ENCODE measurements at places on chromosomes 16 and 17.

DNA sequence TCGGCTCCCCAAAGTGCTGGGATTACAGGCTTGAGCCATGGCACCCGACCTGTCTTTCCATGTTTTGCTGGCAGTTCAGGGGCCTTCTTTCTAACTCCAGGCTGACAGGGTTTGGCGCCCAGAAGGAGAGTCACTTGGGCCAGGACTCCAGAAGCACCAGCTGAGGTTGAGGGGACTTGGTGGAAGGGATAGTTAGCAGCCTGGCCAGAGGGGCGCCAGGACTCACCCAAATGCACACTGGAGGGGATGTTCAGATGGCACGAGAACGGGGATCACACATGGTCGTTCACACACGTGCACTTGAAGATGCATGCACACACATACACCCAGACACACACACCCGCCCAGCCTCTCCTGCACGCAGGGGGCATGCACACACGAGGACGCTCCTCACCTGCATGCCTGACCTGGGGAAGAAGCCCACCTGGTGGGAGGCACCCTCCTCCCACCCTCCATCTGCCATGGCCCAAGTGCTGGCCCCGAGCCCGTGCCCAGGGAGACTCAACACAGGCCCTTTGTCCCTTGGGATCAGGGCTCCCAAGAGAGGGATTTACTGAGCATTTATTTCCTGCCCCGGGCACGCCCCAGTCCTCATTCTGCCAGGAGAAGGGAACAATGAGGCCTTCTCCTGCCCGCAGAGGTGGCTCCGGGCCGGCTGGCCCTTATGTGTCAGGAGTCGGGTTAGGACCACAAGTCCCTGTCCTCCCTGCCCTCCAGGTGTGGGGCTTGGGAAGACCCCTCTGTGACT lies 2.3 kb upstream of the PRSS21 start:
- DNase-seq: no peak

DNA sequence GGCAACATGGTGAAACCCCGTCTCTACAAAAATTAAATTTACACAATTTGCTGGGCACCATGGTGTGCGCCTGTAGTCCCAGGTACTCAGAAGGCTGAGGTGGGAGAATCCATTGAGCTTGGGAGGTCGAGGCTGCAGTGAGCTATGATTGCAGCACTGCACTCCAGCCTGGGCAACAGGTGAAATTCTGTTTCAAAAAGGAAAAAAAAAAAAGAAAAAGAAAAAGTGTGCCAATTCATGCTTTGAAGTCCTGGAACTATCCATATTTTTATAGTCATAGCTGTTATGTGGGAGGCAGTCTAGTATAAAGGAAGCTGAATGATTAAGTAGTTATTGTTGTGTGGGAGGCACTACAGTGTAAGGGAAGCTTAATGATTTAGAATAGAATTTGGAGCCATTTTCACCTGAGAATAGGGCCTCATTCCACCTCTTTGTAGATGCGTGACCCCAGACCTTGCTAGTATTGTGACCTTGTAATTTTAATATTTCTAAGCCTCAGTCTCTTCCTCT lies 31.6 kb downstream of the IQCK start:
- no peak for DNase-seq

DNA sequence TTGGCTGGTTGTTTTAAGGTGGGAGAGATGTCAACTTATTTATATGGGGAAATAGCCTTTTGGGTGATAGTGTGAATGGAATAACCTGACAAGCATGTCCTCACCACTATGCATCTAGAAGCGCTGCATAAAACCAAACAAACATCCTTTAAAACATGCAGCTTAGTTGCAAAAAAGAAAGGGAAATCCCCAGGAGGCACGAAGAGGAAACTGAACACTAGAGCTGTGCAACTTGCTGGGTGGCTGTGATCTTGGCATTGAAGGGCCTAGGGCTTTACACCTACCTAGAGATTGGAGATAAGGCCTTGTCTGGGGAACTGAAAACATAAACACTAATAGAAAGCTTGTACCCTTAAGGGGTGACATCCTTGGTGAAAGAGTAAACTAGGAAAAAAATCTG lies 7.3 kb downstream of the C16orf54 start:
- DNase-seq: no peak

DNA sequence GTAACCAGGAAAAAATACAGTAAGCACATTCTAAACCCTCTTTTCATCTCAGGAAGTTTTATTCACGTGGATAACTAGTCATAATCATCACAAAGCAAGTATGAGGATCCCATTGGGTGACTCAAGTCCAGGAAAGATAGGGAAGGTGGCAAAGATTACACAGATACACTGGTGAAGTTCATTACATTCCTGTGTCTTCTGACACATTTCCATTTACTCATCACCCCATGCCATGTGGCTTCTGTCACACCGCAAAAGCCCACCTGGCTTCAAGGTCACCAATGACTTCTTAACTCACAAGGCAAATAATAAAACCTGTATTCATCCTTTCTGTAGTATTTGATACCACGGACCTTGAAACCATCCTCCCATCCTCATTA lies 17.0 kb downstream of the HS3ST3A1 start:
- no peak for DNase-seq

GRCh38 chr17:74730491-74731346 lies 6.3 kb upstream of the RAB37 start:
- DNase-seq: no peak

DNA sequence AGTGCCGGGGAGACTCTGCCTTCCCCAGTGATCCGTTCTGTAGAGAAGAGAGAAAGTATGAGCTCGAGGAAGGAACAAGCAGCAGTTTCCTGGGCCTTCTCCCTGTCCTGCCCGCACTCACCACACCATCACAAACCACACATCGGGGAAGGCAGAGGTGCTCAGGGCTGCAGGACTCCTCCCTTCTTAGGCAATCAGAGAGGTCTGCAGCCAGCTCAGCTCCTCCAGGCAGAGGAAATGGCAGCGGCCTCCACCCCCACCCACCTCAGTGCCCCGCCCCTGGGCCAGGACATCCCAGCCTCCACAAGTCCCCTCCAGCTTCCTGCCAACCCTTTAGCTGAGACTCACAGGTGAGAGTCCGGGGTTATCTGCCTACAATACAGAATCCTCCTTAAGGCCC lies 2.0 kb downstream of the ZNF319 start:
- DNase-seq: no peak

GRCh38 chr17:22694362-22695227 lies 1002.3 kb downstream of the KCNJ18 start:
- DNase-seq: no peak

- DNase-seq: peak; percentile 81
These were observed 402.7 kb upstream of the TNRC6C start for GRCh38 chr17:77555741-77556291.

- peak; percentile 63 for DNase-seq
These were observed 470 bp downstream of the MLYCD start for GRCh38 chr16:83899272-83899897.

DNA sequence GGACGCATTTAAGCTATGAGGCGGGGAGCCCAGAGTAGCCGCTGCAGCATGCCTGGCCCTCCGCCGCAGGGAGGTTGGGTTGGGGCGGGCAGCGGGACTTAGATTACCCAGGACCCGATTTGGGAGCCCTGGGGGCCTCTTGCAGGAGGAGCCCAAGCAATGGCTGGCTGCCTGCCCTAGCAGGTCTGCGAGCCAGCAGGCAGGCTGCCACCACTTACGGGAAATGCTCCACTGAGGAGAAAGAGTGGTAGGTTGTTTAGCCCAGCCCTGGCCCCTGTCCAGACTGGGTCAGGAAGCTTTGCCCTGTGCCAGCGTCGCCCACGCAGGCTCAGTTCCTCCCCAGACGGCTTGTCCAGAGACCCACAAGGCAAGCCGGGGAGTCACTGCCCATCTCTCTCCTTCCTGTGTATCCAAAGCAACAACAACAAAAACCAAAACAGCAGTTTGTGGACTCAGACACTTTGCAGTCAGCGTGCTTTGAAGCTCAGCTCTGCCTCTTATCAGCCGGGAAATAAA lies 10.3 kb upstream of the TVP23A start:
- DNase-seq: no peak

DNA sequence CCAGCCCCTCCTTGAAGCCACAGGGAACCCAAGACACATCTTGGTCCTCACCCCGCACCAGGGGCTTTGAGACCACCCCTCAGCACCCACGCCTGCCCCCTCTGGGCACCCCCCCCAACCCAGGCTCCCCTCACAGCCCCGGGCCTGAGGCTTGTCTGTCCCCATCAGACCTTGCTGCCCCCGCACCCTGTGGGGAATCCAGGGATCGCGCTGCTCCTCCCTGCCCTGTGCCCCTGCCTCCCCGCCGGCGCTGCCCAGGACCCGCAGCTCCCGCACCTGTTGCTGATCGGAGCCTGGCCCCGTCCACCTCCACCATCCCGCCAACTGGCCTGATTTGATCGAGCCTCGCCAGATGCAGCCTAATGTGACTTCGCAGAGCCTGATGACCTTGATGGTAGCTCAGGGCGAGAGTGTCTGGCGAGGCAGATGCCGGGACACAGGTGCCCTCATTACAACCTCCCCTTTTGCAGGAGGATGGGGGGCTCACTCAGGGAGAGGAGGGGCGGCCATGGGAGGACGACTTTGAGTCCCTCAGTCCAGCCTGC lies 29.0 kb downstream of the SLC25A10 start:
- no peak for DNase-seq

DNA sequence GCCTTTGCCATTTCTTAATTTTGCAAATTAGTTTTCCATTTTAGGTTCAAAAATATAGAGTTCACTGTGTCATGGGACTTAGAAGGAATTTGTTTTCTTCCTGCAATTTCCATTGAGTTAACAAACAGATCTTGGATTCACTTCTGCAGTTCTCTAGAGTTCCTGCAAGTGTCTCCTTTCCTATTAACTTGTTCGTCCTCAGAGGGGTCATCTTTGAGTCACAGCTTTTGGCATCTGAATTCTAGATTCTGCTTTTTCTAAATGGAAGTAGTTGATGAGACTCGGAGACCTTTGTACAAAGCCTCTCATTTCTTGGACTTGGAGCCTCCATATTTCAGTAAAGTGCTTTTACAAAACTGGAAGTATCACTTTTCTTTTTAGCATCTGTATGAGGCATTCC lies 323.3 kb downstream of the BCAS3 start:
- DNase-seq: no peak

DNA sequence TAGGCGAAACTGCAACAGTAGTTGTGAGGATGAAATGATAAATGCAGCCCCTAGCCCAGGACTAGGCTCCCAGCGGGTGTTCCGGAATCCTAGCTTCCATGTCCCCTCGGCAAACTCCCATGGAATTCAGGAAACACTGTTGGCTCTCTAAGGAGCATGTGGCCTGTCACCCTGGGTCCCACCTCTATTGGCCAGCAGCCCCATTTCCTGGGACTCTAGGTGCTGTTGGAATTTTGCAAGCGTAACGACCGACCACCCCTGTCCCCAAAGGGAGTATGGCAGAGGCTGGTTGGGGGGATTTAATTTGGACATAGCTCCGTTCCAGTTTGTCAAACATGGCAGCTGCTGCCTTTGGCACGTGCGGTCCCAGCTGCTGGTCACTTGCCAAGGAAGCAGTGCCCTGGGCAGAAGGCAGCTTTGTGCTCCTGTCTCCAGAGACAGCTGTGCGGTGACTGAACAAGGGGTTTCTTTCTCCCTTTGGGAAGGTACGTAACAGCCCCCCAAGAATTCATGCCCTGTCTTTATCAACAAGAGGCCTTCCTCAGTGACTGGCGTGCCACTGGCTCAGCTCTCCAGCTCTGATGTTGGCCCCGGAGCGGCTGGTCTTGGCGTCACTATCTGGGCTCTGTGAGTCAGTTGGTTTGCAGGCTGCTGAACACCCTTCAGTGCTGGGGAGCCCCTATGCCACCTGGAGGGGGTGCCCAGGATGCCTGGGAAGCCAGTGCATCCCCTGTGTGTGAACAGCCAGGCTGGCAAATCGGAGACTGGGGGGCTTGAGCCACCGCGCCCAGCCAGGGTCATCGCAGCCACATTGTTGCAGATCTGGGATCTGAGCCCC lies 235.2 kb upstream of the TNRC6C start:
- DNase-seq: no peak

- DNase-seq: peak; percentile 3
These were observed 32.0 kb downstream of the VAT1L start for GRCh38 chr16:77820340-77820739.

- no peak for DNase-seq
These were observed 22.5 kb upstream of the DYNLL2 start for GRCh38 chr17:58060596-58061191.

DNA sequence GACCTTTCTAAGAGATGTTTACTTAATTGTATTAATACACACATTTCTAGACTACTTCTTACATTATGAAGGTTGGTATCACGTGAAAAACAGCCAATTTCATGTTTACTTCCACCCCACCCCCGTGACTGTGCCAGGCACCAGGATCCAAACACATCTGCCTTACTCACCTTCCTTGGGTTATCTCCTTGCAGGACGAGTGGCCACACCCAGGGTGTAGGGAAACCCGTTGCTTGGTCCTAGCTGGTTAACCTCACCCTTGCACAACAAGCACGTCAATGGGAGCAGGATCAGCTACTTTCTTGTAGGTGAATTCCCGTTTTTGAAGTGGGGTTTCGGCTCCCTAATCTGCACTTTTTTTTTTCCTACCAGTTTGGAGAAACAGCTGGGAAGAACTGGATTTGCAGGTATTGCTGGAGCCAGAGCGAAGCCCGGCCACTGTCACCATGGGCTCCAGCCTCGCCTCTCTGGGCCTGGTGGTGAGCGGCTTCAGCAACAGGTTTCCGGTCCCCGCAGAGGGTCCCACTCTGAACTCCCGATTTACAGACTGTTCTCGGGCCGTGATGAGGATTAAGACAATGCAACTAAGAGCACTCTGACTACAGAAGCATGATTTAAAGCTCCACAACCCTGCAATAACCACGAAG lies 2.1 kb upstream of the UBB start:
- no peak for DNase-seq

GRCh38 chr17:29510953-29511352 lies 55.9 kb downstream of the ABHD15 start:
- no peak for DNase-seq

DNA sequence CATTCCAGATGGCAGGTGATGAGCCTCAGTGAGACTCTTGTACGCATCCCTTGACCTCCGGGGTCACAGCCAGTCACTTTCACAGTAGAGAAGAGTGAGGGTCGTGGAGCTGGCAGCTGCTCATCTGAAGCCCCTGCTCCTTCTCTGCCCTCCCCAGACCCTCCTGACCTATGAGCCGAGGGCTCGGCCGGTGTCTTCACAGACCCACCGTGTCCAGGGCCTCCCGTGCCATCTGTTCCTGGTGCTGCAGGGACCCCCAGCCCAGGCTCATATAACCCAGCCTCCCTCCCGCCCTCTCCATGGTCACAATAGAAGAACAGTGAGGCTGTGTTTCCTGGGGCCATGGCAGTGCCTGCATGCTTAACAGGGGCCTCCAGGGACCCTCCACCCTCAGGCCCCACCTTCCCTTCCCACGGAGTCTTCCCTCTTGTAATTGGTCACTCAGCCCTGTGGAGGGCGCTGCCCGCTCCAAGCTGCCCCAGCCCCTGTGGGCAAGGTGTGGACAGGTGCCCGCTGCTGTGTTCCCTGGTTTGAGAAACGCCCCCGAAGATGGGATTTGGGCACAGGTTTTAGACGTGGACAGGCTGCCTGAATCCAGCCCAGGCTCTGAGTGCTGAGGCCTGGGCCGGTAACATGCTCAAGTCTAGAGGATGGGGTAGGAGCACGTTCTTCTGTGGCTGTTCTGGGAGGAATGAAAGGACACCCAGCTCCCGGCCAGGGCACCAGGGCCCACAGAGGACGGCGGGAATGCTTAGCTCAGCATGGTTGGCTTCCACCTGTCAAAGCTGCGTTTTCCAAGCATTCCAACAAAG lies 38.7 kb downstream of the ACSF3 start:
- DNase-seq: no peak

GRCh38 chr16:48206594-48207242 lies 37.4 kb upstream of the LONP2 start:
- no peak for DNase-seq

Measured in NCI-H1417 (cell line).